Stomach (tissue), 19 donors: ENCODE measurements at places on chromosomes 3 and 15.

- no peak for DNase-seq
These were observed 15.6 kb upstream of the FLNB start for GRCh38 chr3:57992452-57993213.

DNA sequence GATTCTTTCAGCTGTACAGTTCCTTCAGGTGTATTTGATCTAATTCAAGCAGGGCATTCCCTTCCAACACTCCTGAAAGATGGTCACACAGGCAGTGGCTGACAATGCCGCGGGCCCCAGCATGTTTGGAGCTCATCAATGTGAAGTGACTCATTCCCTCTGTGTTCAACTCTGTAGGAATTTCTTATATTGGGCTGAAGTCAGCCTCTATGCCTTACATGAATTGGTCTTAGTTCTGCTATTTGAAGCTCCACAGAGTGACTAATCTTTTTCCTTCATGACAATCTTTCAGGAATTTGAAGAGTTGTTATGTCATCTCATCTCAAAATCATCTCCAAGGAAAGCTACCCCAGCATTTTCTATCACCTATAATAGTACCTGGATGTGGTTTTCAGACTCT lies 142.5 kb upstream of the C2CD4B start:
- DNase-seq = no peak

DNA sequence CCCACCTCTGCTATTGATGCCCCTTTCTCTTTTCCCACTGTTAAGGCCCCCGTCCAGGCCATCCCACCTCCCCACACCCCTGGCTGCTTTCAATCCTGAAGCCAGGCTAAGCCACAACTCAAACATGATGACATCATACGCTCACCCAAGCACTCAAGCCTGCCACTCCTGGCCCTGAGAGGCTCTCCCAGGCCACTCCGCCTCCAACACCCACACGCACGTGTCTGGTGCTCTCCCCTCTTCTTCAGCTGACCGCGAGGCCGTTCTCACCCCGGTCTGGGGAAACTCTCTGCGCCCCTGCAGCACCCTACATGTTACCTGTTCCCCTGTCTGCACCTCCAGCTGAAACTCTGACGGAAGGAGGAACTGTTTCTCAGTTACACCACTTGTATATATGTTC lies 6.2 kb downstream of the ZXDC start:
- DNase-seq = no peak

DNA sequence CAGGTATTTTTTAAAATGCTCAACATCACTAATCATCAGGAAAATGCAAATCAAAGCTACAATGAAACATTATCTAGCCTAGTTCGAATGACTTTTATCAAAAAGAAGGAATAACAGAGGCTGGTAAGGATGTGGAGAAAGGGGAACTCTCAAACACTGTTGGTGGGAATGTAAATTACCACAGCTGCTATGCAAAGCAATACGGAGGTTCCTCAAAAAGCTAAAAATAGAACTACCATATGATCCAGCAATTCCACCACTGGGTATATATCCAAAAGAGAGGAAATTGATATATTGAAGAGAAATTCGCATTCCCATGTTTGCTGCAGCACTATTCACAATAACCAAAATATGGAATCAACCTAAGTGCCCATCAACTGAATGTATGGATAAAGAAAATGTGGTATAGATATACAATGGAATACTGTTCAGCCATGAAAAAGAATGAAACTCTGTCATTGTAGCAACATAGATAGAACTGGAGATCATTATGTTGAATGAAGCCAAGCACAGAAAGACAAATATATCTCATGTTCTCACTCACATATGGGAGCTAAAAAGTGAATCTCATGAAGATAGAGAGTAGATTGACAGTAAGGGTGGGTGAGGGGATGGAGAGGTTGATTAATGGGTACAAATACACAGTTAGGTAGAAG lies 19.7 kb upstream of the CLN6 start:
- no peak for DNase-seq

DNA sequence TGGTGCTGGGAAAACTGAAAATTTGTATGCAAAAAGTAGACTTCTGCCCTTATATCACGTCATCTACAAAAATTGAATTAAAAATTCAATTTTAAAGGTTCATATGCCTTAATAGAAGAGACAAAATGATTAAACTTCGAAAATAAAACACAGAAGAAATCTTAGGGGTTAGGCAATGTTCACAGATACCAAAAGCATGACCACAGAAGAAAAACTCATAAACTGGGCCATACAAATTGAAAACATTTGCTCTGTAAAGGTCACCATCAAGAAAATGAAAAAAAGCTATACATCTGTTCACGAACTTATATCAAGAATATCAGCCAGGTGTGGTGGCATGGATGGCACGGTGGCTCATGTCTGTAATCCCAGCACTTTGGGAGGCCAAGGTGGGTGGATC lies 245.1 kb downstream of the PCCB start:
- no peak for DNase-seq

GRCh38 chr15:67794832-67795574 lies 30.3 kb upstream of the SKOR1 start:
- no peak for DNase-seq

- no peak for DNase-seq
These were observed 167.3 kb downstream of the ALCAM start for GRCh38 chr3:105533960-105534359.
